GM12864 (cell line): ENCODE measurements at places on chromosomes 3 and 15.
A peak's percentile ranks its signal among the peaks of the same experiment; 100 is the strongest.

GRCh38 chr3:191531434-191531972, 70.5 kb downstream of the PYDC2 start:
- no peak for DNase-seq

DNA sequence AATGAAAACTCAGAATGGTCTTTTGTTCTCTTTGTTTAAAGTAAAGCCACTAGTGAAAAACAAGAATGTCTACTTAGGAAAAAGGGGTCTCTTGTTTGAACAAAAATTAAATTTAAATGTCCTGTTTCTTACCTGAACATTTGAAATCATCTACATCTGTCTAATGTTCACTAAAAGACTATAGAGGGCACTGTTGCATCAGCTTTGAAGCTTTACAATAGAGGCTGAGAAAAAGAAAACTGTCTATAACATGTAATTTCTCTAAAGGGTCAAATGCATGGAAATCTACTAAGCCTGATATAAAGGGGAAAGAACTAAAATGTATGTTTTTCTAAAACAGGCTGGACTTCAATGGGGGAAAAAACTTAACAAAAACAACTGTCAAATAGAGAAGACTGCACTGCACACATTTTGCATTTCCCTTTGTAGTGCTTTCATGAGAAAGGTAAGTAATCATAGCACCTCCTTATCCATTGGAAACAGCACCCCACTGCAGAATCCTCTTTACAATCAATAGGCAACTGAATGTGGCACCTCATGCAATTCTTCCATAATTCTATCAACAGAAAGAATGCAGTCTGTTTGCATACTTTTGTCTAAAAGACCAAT, 26.3 kb downstream of the DPH6 start:
- no peak for DNase-seq

DNA sequence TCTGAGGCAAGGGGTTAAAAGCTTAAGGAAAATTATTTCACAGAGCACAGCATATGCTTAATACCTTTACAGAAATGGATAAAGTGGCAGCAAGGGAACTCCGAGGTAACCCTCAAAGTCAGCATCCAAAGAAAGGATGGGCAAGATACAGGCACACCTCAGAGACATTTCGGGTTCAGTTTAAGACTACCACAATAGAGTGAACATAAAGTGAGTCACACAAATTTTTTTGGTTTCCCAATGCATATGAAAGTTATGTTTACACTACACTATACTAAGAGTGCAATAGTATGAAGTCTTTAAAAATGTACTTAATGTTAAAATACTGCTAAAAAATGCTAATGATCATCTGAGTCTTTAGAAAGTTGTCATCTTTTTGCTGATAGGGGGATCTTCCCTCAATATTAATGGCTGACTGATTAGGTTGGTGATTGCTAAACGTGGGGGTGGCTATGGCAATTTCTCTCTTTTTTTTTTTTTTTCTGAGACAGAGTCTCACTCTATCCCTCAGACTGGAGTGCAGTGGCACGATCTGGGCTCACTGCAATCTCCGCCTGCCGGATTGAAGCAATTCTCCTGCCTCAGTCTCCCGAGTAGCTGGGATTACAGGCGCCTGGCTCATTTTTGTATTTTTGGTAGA, 10.0 kb downstream of the UBR1 start:
- DNase-seq = no peak

DNA sequence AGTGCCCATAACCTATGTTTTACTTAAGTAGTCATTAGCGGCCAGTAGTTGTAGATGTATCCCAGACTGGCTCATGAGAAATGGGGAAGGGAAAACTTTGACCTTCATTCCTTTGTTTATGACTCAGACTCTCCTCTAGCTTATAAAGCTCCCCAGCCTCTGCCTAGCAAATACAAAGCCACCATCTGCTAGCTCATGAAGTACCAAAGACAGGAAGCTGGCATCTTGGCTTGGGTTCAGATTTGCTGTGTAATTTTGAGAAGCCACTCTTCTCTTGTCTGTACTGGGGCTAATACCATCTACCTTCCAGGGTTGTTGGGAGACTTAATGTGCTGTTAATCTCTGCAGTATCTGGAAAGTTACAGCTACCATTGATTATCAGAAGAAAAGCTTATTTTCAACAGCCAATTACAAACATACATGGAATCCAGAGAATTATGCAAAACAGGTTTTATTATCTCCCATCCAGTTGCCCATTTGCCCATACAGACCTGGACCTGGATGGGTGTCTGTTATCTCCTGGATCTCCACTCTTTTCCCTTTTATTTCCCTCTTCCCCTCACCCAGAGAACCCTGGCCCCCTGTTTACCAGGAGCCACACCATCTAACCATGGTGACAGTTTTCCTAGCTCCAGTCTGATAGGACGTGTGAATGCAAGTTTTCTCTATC, 153.8 kb downstream of the SEMA6D start:
- no peak for DNase-seq

DNA sequence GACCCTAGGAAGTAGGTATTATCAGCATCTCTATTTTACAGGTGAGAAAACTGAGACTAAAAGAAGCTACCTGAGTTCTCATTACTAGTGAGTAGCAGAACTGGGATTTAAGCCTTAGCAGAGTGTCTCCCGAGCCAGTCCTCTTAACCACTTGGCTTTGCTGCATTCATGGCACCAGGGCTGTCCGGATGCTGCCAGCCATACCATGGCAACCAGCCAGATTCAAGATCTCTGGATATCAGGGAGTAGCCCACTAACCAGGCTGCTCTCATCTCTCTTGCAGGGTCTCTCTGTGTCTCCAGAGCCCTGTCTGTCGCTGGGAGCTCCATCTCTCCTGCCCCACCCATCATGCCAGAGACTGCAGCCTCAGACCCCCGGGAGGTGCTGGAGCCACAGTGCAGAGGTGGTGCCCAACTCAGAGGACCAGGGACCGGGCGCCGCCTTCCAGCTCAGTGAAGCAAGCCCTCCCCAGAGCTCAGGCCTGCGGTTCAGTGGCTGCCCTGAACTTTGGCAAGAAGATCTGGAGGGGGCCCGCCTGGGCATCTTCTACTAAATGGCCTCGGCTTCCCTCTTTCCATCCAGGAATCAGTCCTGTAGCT, 1.7 kb downstream of the MESP2 start:
- no peak for DNase-seq

DNA sequence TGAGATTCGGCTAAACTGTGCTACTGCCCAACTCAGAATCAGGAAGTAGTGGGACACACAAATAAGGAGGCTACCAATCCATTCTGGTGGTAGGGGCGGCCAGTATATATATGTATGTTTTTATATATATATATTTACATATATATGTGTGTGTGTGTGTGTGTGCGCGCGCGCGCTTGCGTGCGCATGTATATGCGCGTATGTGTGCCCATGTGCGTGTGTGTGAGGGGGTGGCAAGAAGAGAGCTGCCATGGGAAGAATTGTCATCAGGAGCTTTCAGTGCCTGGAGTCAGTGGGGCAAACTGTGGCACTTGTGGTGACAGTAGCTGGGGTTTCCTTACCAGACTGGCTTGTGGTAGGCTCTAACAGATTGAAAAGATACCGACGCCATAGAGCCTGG, 26.5 kb downstream of the GXYLT2 start:
- no peak for DNase-seq

GRCh38 chr3:29926378-29926777, 645.5 kb downstream of the RBMS3 start:
- DNase-seq = no peak

GRCh38 chr3:75342425-75342824, 321.7 kb upstream of the FRG2C start:
- DNase-seq = no peak

- DNase-seq = no peak
These were observed 52.4 kb upstream of the FNDC3B start for GRCh38 chr3:171986757-171987518.

- DNase-seq = no peak
These were observed 68.4 kb downstream of the SLC12A8 start for GRCh38 chr3:125143982-125144652.

- DNase-seq = no peak
These were observed 10.1 kb upstream of the LRRC15 start for GRCh38 chr3:194379651-194380050.

DNA sequence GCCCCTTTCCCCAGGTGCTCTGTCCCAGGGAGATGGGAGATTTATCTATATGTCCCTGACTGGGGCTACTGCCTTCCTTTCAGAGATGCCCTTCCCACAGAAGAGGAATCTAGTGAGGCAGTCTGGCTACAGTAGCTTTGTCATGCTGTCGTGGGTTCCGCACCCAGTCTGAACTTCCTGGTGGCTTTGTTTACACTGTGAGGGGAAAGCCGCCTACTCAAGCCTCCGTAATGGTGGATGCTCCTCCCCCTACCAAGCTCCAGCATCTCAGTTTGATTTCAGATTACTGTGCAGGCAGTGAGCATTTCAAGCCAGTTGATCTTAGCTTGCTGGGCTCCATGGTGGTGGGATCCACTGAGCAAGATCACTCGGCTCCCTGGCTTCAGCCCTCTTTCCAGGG, 35.4 kb upstream of the SLC7A14 start:
- no peak for DNase-seq

- no peak for DNase-seq
These were observed 13.0 kb downstream of the ADAMTS17 start for GRCh38 chr15:100328796-100329195.

GRCh38 chr3:64352639-64352992, 127.3 kb upstream of the PRICKLE2 start:
- DNase-seq = no peak

- DNase-seq = no peak
These were observed 304.6 kb upstream of the TRIM42 start for GRCh38 chr3:140373234-140373633.

DNA sequence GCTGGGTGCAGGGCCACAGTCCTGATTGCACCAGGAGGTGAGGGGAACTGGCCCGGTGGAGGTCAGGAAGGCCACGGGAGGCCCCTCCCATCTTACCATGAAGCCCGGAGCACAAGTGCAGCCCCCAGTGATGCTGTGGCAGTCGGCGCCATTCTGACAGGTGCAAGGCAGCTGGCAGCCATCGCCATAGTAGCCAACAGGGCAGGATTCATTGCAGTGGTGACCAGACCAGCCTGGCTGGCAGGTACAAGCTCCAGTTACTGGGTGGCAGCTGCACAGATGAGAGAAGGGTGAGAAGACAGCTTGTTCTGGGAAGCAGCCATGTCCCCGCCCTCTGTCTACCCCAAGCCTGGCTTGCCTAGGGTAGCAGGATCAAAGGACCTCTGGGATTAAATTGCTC, 88.2 kb downstream of the RAB11A start:
- no peak for DNase-seq

GRCh38 chr3:132311841-132312240, 5.4 kb upstream of the ACP3 start:
- no peak for DNase-seq

- no peak for DNase-seq
These were observed 309.7 kb upstream of the NR2F2 start for GRCh38 chr15:96020797-96021196.

- no peak for DNase-seq
These were observed 262.7 kb upstream of the CTDSPL start for GRCh38 chr3:37598808-37599581.

GRCh38 chr3:17231537-17232261, 346.9 kb downstream of the PLCL2 start:
- no peak for DNase-seq

- DNase-seq = no peak
These were observed 17.0 kb downstream of the CELF6 start for GRCh38 chr15:72302955-72303354.

DNA sequence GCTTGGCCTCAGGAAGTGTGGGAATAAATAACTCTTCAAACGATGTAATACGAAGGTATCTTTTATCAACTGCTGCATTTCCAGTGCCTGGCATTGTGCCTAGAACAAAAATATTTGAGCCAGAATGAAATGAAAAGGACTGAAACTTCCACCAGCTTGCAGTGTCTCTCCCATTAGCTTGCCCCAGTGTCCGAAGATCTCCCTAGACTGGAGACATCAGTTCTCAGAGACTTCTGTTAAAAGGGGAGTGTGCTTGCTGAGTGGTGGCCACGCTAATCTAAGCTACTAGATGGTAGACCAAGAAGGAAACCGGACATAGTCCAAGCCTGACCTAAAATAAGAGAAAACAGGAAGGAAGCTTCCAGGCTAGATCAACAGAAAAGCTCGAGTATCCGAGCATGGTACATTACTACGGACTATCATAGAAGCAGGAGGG, 28.6 kb downstream of the KCNAB1 start:
- DNase-seq = no peak

- DNase-seq = no peak
These were observed 68.6 kb downstream of the ST6GAL1 start for GRCh38 chr3:186998937-186999368.

- DNase-seq = no peak
These were observed 170.2 kb upstream of the ICE2 start for GRCh38 chr15:60648928-60649679.

- DNase-seq = no peak
These were observed 122.9 kb downstream of the RORA start for GRCh38 chr15:61106044-61106834.

DNA sequence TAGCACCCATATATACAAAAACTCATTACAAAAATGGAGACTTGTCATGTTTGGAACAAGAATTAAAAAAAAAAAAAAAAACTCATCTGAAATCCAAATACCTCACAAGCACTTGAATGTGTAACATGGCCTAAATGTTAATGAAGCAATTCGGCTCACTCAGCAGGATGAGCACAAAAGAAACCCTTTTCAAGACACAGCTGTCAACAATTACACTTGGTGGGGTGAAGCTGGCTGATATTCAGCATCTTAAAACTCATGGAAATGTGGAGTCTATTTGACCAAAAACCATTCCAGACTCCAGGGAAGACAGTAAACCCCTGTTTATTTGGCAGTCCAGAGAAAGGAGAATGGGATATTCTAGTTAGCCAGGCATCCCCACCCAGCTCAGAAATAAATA, 205.4 kb upstream of the TSC22D2 start:
- DNase-seq = no peak

- no peak for DNase-seq
These were observed 18.2 kb upstream of the SHC4 start for GRCh38 chr15:48981941-48982340.

DNA sequence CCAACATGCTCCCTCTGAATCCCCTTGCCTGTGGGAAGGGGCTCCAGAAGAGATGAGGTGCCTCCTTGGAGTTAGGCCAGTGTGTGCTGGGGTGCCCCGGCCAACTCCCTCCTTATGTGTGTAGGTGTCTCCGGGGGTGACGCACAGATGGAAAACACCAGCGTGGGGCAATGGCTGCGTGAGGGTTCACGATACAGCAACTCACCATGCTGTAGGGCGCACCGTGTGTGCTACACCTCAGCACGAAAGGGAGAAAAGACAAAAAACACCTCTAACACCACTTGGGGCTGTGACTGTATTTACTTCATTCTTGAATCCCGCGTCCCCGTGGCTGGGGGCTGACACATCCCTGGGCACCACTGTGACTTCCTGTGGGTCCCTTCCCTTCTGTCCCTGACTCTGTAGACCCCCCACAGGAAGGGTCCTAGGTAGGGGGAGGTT, 1.6 kb upstream of the CALML4 start:
- no peak for DNase-seq

GRCh38 chr3:114566767-114567166, 272.9 kb downstream of the TIGIT start:
- DNase-seq = no peak

GRCh38 chr15:60635507-60636352, 156.8 kb upstream of the ICE2 start:
- peak; percentile 81 for DNase-seq

GRCh38 chr15:26939398-26939797, 31.6 kb upstream of the GABRG3 start:
- no peak for DNase-seq

- no peak for DNase-seq
These were observed 230.3 kb downstream of the SCAPER start for GRCh38 chr15:76674883-76675282.
